Fibroblast of lung (primary cell): ENCODE measurements at places on chromosomes 2 and 18.

GRCh38 chr18:42533009-42533575 is 578.1 kb downstream of the PIK3C3 start:
- no peak for DNase-seq

DNA sequence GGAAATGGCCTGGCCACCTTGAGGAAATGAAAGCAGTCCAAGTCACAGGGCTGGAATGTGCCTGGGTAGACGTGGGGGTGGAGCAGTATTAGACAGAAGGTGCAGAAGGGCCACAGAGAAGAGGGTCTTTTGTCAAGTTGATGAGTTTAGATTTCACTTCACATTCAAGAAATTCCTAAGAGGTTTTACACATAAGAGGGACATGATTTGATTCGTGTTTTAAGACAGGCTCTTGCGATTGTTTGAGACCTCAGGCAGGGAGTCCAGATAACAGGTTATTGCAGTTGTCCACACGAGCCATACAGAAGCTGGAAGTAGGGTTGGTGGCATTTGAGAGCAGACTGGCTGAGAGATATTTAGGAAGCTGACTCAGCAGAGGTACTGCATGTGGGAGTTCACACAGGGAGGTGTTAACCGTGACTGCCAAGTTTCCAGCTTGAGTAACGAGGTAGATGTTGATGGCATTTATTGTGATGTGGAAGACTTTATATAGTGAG is 64.6 kb downstream of the NEB start:
- peak; percentile 51 for DNase-seq

DNA sequence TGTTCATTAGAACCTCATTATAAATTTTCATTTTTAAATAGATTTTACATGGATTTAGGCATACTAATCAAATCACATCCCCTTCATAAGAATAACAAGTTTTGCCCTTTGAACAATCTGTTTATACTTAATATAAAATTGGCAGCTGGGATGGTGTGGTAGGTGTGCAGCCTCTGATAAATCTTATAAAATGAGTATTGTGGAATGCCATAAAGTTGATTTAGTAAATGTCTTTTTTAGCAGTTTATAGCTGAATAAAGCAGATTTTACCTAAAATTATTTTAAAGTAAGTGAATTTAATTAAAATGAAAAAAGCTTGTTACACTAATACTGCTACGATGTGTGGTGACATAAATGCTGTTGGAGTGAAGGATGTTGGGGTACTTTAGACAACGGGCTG is 35.5 kb downstream of the VAPA start:
- no peak for DNase-seq

DNA sequence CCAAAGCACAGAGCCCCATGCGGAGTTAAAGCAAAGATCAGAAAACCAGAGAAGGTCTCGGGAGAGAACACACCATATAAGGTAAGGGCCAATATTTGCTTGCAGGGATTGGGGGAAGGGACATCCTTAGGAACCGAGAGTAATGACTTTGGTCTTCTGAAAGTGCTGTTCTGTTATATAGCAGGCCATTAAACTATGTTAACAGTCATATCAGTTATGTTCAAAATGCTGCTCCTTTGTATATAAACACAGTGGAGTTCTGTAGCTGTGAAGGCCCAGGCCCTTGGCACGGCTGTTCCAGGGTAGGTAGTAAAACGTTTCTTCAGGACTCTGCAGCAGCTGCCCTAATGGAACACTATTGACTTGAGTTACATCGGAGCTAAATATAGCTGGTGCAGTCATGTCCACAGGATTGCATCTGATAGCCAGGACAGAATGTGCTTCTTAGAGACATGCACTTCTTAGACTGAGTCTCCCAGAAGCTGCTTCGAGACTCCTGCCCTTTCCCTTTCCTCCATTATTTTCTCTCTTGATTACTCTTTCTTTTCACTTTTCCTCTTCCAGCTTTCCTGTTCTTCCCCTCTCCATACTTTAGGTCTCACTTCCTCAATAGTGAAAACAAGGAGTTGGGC is 122.4 kb downstream of the SETBP1 start:
- DNase-seq: peak; percentile 93

GRCh38 chr2:203582468-203582867 is 47.4 kb upstream of the RAPH1 start:
- DNase-seq: peak; percentile 57

DNA sequence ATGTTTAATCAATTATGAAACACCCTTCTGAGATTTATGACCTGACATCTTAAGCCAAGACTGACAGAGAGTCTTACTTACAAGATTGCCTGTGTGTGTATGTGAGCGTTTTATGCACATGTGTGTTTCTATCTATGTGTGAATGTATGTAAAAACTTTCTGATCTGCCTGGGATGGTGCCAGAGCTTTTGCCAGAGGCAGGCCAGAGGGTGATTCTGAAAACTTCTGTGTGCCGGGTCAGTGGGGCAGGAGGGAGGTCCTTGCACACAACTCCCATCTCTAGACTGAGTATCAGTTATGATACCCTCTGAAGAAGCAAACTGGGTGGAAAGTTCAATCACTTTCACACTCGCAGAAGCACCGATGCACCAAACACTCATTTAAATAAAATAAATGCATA is 335.0 kb upstream of the NT5C1B start:
- no peak for DNase-seq

- no peak for DNase-seq
These were observed 36.2 kb downstream of the TLK1 start for GRCh38 chr2:171124541-171124940.

DNA sequence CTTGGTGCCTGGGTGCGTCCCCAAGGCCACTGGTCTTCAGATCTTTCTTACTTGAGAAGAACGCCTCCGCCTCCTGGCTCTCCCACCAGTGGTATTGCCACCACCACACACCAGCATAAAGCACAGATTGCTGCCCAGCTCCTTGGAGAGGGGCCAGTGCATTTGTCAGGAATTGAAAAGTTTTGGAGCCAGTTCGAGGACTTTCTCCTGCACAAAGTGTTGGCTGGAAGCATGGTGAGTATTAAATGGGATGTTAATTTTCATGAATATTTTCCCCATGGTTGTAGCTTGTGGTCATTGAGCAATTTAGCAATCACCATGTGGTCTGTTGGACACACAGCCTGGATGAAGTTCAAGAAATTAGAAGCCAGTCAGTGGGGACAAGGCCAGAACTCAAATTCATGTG is 684.6 kb upstream of the FANCL start:
- peak; percentile 25 for DNase-seq

GRCh38 chr2:189177251-189177840 is 2.2 kb downstream of the COL5A2 start:
- no peak for DNase-seq
